ENCODE measurements at places on chromosomes 2 and 18.

GRCh38 chr2:99864561-99865553 is 277.5 kb downstream of the AFF3 start:
- DNase-seq, result no peak

- no peak for DNase-seq
Measured at GRCh38 chr18:28174181-28174905, 2.6 kb downstream of the CDH2 start.

DNA sequence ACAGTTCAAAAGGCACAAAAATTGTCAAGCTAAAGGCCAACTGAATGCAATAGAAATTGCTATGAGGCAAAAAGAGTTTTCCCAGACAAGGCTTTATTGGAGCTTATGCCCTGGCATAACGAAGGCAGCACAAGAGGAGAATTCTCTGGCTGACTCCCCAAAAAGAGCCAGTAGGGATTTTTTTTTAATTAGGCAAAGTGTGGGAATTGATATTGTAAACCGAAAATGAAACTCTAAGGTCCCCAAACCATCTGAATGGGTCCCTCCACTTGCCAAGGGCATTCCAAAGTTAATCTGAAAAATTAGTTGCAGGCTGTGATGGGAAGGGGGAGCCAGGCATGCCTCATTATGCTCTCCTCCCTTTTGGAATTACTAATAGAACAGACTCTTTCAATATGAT is 118.9 kb downstream of the SPOPL start:
- DNase-seq, result no peak

DNA sequence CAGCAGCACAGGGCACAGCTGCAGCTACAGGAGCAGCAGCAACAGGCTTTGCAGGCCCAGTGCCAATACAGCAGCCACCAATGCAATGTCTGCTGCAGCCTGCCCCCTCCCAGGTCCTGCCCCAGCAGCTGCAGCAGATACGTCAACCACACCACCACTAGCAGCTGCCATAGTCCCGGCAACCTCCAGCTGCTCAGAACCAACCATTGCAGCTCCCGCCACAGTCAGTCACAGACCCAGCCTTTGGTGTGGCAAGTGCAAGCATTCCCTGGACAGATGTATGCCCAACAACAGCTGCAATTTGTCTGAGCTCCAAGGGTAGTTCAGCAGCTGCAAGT is 53.3 kb upstream of the TUBA3E start:
- DNase-seq, result no peak

- DNase-seq, result no peak
Measured at GRCh38 chr18:32261003-32261402, 71.2 kb downstream of the MEP1B start.

GRCh38 chr18:37362158-37362890 is 203.3 kb downstream of the CELF4 start:
- DNase-seq, result peak; percentile 71

DNA sequence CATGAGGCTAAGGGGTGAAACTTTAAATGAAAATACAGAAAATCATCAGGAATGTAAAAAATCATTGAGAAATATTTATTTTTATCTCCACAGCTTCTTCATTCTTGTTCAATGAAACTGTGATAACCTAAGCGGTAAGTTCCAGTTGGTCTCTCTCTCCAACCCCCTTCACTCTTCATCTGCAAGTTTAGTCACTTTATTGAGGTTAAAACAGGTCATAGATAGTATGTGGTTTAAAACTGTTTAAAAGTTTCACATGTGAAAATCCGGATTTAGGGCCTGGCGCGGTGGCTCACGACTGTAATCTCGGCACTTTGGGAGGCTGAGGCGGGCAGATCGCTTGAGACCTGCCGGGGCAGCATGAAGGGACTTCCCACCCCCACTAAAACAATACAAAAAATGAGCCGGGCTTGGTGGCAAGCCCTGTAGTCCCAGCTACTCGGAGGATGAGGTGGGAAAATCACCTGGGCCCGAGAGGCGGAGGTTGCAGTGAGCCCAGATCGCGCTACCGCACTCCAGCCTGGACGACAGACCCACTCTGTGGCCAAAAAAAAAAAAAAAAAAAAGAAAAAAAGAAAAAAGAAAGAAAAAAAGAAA is 1.6 kb upstream of the PHLPP1 start:
- no peak for DNase-seq

- DNase-seq, result no peak
Measured at GRCh38 chr2:240443891-240444301, 8.4 kb downstream of the GPC1 start.

DNA sequence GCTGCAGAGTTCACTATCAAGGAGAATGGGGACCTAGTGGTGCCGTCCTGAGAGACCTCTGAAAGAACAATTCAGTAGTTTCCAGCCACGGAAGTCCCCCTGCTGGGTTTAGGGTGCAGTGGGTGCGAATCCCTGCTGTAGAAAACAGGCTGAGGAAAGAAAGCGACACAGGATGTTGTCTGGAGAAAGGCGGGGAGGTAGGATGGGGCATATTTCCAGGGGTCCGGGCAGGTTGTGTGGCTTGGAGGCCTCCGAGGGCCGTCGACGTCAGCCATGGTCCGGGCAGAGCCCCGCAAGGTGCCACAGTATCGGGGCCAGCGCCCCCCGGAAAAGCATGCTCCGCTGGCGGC is 807 bp upstream of the CREB1 start:
- no peak for DNase-seq

DNA sequence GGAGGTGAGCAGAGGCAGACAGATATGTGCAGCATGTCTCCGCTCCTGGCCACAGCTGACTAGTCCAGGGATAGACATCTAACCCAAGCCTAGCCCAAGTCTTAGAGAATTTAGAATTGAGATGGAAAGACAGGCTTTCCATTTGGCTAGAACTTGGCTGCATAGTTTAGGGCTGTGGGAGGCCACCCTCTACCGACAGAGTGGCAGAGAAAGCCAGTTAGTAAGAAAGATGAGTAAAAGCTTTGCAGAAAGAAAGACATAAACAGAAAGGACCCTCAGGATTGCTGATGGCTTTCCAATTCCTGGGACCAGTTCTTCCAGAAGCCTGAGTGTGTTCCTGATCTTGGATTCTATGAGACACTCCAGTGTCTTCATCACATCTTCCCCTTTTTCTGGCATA is 62.1 kb downstream of the DYM start:
- DNase-seq, result no peak

DNA sequence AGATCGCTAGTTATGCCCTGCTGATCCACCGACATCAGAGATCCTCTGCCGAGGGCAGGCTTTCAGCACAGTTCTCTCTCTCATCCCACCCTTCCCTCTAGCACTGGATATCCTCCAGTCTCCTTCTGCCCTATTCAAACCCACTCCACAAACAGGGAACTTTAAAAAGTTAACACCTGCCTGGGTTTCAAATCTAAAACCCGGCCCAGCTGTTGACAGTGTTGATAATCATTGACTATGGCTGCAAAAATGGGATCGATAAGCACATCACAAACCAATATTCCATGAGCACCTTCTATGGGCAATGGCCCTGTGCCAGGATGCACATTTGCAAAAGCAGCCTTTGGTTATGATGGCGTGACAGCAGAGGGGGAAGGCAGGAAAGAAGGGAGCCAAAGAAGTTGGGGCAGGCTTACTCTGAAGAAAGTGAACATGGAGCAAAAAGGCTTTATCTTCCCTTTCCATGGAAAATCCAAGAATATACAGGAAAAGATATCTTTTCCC is 482.3 kb upstream of the KLHL29 start:
- no peak for DNase-seq

Measured in NCI-H526 treated with DMSO at 0.1 percent for 48 hours (cell line).